ENCODE measurements at places on chromosomes 7 and 10.

GRCh38 chr7:98229991-98230745 lies 18.9 kb downstream of the BHLHA15 start:
- DNase-seq = no peak

DNA sequence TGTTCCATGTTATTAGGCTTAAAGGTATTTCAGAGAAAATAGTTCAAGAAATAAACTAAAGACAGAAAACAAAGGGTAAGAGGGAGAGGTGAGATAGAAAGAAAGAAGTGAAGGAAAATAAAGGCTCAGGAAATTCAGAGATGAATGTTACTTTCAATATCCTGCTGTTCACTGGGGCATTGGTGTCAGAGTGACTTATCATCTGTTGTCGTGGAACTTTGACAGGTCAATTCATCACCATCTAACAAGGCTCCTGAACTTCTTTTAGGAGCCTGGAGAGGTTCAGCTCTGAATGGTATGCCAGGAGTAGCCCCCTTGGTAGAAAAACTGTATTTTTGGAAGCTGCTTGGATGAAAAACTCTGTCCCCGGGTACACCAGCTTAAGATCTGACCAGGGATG lies 100.1 kb downstream of the KLF6 start:
- DNase-seq = no peak

- DNase-seq = no peak
Measured at GRCh38 chr7:94047956-94048355, 43.8 kb upstream of the BET1 start.

- DNase-seq = no peak
Measured at GRCh38 chr10:35644050-35644950, 2.2 kb upstream of the FZD8 start.

DNA sequence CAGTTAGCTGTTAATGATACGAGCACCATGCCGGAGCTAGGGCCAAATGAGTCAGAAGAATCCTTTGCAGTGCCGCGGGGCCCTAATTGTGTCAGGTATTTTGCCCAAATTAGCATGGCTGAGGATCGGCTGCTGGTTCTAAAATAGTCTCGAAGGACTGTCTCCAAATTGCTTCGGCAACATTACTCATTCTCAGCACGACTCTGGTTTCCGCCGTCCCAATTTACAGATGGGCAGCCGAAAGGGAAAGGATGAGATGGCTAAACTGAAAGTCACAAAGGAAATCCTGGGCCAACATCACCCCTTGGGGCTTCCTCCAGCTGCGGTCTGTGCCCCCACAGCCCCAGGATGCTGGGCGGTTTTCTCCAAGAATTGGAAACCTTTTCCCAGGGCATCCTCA lies 351.4 kb downstream of the PAXIP1 start:
- DNase-seq = no peak

GRCh38 chr7:149292462-149292823 lies 30.4 kb downstream of the ZNF783 start:
- DNase-seq = no peak

DNA sequence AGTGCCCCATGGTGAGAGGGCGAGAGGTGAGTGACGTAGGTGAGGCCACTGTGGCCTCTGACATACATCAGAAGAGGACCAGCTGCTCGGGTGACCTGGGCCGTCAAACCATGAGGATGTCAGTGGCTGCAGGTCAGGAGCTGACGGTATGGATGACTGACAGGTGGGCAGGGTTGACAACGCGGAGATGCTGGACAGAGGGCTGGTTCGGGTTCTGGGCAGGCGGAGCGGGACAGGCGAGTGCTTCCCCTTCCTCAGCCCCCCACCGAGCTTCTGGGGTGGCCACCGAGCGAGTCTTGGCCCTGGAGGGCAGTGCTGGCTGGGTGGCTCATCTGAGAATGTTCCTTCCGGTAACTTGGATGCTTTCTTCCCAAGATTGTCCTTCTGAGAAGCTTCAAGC lies 91.8 kb downstream of the ACTR3B start:
- no peak for DNase-seq

- no peak for DNase-seq
Measured at GRCh38 chr7:86222806-86223205, 420.9 kb upstream of the GRM3 start.

DNA sequence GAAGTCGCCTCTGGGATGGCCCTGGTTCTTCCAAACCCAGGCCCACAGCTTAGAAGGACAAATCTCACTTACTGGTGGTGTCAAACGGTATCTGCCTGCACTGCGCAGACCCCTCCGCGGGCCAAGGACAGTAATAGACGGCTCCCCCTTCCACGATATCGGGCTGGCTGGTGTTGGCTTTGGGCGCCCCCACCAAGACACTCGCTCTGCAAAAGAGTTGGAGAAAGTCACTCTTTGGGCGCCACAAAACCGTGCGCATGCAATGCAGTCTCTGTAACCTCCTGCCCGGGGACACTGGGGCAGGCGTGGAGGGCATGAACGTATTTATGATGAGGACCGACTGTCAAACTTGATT lies 1.1 kb downstream of the ITGA8 start:
- no peak for DNase-seq

- DNase-seq = no peak
Measured at GRCh38 chr10:129766611-129767550, 197.2 kb downstream of the EBF3 start.

GRCh38 chr7:13359656-13360055 lies 629.8 kb downstream of the ETV1 start:
- DNase-seq = no peak

DNA sequence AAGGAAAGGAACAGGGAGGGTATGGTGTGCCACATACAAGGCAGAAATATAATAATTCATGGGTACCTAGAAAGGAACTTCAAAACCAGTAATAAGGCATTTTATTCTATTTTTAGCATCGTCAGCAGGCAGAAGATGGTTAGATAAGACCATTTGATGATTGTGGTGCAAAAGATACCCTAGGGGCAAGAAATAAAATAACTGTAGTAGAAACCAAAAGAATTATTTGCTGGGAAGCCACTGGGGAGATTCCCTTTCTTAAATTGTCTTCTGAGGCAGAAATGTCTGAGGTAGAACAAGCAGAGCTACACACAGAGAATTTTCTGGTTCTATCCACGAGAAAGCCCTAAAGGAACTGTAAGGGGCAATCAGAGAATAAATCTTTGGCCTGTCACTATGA lies 64.3 kb upstream of the PCGF5 start:
- DNase-seq = no peak

DNA sequence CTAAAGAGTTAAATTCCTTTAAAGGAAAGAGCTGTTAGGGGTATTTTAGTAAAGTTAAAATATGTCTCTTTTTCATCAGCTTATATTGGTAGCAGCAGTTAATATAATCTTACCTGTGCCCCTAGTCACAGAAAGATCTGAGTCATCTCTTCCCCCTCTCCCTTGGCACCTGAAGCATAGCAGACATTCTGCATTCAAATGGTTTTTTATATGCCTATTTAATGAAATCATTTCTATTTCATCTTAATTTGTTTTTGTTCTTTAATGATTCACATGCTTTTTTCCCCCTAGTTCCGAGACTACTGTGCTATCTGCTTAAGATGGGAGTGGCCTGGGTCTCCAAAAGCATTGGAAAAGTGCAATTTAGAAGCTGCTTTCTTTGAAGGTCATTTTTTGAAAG lies 33.3 kb downstream of the FHIP2A start:
- DNase-seq = no peak

GRCh38 chr7:6399351-6399750 lies 48.4 kb downstream of the DAGLB start:
- DNase-seq = no peak

GRCh38 chr7:45924283-45924682 lies 3.2 kb upstream of the IGFBP3 start:
- no peak for DNase-seq

- no peak for DNase-seq
Measured at GRCh38 chr7:94883616-94884015, 23.8 kb upstream of the PPP1R9A start.

- DNase-seq = no peak
Measured at GRCh38 chr7:35513828-35514227, 181.1 kb downstream of the HERPUD2 start.

GRCh38 chr7:14596421-14596820 lies 306.1 kb downstream of the DGKB start:
- DNase-seq = no peak

DNA sequence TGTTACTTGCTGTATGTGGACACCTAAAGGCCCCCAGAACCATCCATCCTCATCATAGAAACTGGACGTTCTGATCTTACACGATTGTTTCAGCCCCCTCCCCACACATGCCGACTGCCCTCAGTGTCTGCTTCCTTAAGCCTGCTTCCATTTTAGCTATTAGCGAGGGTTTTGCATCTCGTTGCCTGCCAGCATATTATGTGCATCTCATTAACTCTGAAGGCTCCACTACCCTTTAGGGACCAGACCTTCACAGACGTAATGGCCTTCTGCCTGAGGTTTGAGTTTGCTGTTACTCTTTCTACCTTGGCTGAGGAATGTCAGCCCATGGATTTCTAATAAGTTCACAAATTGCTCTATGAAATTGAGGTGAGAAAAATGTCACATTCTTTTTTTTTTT lies 53.9 kb upstream of the LRGUK start:
- no peak for DNase-seq

- DNase-seq = no peak
Measured at GRCh38 chr7:109125001-109125400, 555.3 kb downstream of the DNAJB9 start.

DNA sequence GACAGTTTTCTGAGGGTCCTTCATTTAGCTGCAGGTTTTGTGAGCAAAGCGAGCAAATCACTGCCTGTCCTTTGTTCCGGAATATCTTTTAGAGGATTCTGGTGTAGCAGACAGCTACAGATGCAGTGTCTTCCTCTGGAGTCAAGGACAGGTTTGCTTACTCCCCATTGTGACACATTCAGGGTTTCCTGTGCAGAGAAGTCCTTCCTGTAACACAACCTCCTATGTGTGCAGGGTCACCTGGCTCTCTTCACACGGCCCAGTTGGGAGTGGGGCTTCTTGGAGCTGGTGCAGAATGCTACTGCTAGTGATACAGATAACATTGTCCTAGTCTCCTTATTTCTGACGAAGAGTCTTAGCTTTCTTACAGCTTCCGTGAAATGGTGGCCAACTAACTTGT lies 47.9 kb downstream of the RBM33 start:
- no peak for DNase-seq

GRCh38 chr10:102113956-102114857 lies 6.0 kb downstream of the LDB1 start:
- DNase-seq = no peak
